Neural progenitor cell (in vitro differentiated cells): ENCODE measurements at places on chromosomes 6 and 20. TPM values are rescaled to one million over a fixed set of nuclear protein-coding genes. Genes with fewer than 3 reads are reported as not detected.
A peak's percentile ranks its signal among the peaks of the same experiment; 100 is the strongest.

Gene TUBB1
- total RNA-seq: not detected in 2 replicates

Gene SIGLEC1
- total RNA-seq: not detected in 2 replicates

- H3K36me3 ChIP-seq: no peaks in the 10 kb centered on the region
- H3K4me1 ChIP-seq: peaks cover 19% of the 10 kb centered on the region
- no peaks in the 10 kb centered on the region for H3K27me3 ChIP-seq
- no peak overlapping the region for H3K4me3 ChIP-seq
Observed at GRCh38 chr6:35569011-35569461, 56.3 kb upstream of the TULP1 start.

DNA sequence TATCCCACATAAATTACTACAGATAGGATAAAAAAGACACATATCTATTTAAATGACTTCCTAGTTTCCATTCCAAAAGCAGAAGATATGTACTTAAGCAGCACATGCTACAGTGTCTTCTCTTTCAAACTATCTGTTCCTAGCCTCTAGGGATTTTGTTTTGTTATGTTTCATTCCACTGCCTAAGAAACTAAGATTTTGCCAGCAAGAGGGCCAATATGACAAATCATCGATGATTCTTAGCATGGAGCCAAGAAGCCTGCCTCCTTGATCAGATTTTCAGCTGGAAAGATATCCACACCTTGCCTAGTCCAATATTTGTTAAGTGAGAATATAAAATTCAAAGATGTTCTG, 7.0 kb downstream of the SNX5 start:
- H3K27ac ChIP-seq: no peak overlapping the region
- DNase-seq: no peak
- H3K4me3 ChIP-seq: peak overlapping the region; percentile 1
- H3K4me1 ChIP-seq: peaks cover 49% of the 10 kb centered on the region
- H3K27me3 ChIP-seq: no peaks in the 10 kb centered on the region

- H3K4me1 ChIP-seq: no peaks in the 10 kb centered on the region
- no peak for DNase-seq
- no peaks in the 10 kb centered on the region for H3K36me3 ChIP-seq
- H3K27ac ChIP-seq: no peak overlapping the region
- H3K27me3 ChIP-seq: no peaks in the 10 kb centered on the region
- no peak overlapping the region for H3K4me3 ChIP-seq
Observed at GRCh38 chr6:147675281-147675680, 166.8 kb downstream of the SAMD5 start.

- H3K27ac ChIP-seq: no peak overlapping the region
Observed at GRCh38 chr6:14383393-14384174, 266.0 kb downstream of the CD83 start.

GRCh38 chr6:1403851-1404712, 14.7 kb downstream of the FOXF2 start:
- H3K27ac ChIP-seq: no peak overlapping the region
- H3K36me3 ChIP-seq: no peaks in the 10 kb centered on the region
- H3K4me1 ChIP-seq: peaks cover 2% of the 10 kb centered on the region
- H3K27me3 ChIP-seq: peaks cover 42% of the 10 kb centered on the region
- DNase-seq: no peak

- H3K36me3 ChIP-seq: no peaks in the 10 kb centered on the region
- DNase-seq: no peak
- H3K4me1 ChIP-seq: peaks cover 9% of the 10 kb centered on the region
- H3K4me3 ChIP-seq: no peak overlapping the region
Observed at GRCh38 chr6:10540073-10540746, 19.1 kb downstream of the GCNT2 start.

- H3K4me1 ChIP-seq: no peaks in the 10 kb centered on the region
- no peak overlapping the region for H3K27ac ChIP-seq
- H3K4me3 ChIP-seq: no peak overlapping the region
- H3K27me3 ChIP-seq: no peaks in the 10 kb centered on the region
- H3K36me3 ChIP-seq: no peaks in the 10 kb centered on the region
- no peak for DNase-seq
Observed at GRCh38 chr6:81366972-81367371, 385.5 kb downstream of the TENT5A start.

- no peak for DNase-seq
- no peaks in the 10 kb centered on the region for H3K36me3 ChIP-seq
- no peak overlapping the region for H3K27ac ChIP-seq
- peaks cover 8% of the 10 kb centered on the region for H3K4me1 ChIP-seq
- H3K4me3 ChIP-seq: no peak overlapping the region
Observed at GRCh38 chr20:2150660-2151059, 49.0 kb downstream of the STK35 start.

DNA sequence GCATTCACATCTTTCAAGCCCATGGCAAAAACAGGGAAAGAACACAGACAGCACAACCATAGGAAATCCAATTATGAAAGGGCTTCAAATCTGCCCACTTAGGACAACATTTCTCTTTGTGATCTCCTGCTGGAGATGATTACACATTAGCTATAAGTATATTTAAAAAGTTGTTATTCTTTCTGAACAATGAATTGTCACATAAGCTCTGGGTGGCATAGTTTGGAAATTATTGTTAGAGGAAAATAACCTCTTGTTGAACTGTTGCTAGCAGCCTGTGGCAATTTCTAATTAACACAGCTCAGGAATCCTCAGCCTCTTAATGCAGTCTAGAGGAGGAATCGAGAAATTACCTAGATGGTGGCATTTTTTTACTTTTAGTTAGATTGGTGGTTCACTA, 54.9 kb downstream of the BCAS1 start:
- H3K4me1 ChIP-seq: peaks cover 7% of the 10 kb centered on the region
- no peaks in the 10 kb centered on the region for H3K36me3 ChIP-seq
- H3K27me3 ChIP-seq: no peaks in the 10 kb centered on the region
- H3K4me3 ChIP-seq: no peak overlapping the region
- DNase-seq: no peak

DNA sequence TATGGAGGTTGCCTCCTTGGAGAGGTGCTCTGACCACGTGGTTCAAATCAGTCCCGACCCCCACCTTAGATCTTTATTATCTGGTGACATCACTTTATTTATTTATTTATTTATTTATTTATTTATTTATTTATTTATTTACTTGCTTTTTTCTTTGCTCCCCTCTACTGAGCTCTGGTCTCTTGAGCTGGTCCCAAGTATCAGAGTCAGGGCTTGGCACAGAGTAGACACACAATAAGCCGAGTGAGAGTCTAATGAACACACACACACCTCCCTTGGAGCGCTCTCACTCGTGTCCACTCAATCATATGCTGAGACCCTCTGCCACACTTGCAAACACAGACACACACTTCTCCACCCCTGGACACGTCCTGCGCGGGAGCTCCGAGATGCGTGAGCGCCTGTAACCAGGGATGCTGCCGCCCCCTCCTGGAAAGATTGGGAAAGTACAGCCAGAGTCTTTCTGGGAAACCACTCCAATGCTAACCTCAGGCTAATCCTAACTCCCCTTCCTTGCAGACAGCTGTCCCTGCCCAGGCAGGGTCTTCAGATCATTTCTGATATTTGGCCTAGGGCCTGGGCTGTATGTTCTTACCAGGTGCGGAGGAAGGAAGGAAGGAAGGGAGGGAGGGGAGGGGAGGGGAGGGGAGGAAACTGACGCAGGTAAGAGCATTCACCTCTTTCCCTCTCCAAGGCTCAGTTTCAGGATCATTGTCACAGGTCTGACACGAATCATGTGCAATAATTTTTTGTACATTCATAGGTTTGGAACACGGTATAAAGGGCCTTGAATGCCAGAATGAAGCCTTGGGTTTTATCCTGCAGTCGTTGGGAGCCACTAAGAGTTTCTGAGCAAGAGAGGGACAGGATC, 70.9 kb downstream of the STK35 start:
- no peak overlapping the region for H3K27ac ChIP-seq
- H3K27me3 ChIP-seq: peaks cover 4% of the 10 kb centered on the region
- DNase-seq: peak; percentile 79
- no peaks in the 10 kb centered on the region for H3K36me3 ChIP-seq
- H3K4me1 ChIP-seq: no peaks in the 10 kb centered on the region
